ENCODE measurements at places on chromosomes 16 and 17.

DNA sequence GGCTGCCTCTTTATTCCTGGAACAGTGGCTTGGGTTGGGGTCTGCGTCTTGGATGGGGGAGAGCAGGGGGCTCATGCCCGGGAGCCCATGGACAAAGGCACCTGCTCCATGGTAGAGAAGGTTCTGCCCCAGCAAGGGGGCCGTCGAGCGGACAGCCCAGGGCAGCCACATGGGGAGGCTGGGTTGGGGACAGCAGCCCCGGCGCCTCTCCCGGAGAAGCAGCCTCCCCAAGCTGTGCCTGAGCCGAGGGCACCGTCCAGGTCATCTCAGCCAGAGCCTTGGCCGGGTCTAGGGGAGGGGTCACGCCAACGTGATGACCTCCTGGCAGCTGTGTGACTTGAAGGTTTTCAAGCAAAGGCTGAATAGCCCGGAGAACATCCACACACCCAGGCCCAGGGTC lies 32.9 kb upstream of the GNG13 start:
- no peak for DNase-seq

DNA sequence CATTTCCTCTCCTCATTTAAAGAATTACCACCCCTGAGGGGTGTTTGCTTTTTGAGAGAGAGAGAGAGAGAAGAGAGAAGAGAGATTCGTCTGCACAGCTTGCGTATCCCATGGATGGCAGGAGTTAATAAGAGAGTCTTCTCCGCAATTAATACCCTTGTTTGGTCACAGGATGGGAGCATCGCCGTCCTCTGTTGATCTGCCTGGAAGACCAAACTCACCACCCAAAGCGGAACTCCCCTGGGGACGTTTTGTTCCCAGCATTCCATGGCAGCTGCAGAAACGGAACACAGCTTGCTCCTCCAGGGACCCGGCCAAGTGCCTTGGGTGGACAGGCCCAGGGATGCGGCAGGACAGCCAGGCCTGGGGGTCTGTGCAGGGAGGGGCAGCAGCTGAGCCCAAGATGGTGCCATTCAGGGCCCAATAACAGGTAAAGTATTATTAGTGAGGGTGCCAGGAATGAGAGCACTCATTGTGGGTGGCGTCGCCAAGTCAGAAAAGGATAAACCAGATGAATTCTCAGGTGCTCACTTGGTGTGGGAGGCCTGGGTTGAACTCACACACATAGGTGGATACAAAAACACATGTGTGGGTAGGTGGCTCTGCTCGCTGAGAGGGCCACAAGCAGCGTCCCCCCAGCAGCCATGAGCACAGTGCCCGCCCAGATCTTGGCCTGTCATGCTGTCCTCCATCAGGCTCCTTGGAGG lies 83.1 kb downstream of the NT5M start:
- no peak for DNase-seq

- DNase-seq, result no peak
Observed at GRCh38 chr16:57683636-57684545, 10.7 kb upstream of the DRC7 start.

- DNase-seq, result no peak
Observed at GRCh38 chr16:83470416-83470815, 337.4 kb upstream of the HSBP1 start.

DNA sequence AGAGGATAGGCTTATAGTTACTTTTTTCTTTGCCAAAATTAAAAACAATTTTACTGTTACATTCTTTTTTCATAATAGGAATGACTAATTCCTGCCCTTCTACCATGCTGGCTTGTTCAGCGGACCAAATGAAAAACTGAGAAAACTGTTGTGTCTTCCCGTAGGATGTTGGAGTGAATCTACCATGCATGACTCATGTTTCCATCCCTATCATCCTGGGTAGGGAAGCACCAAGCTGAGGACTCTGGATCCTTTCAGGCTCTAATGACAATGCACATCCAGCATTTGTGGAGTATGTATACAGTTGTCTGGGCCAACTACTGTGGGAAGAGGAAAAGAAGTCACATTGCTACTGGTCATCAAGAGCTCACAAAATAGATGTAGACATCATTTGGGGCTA lies 41.1 kb upstream of the DHX8 start:
- no peak for DNase-seq

GRCh38 chr17:75364078-75364477 lies 41.4 kb downstream of the GRB2 start:
- no peak for DNase-seq

DNA sequence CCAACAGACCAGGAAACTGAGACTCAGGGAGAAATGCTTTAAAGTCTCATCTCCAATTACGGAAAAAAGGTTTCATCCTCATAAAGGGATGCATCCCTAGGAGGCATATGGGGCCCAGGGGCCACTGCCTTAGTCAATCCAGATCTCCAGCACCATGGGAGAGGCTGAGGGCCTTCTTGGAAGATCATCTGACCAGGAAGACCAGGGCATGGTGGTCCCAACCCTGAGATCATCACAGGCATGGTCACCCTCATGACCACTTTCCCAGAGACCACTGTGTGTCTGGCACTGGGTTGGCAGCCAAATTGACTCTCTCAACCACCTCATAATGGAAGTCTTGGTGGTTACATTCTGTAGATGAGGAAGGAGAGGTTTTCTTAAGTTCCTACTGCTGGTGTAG lies 23.4 kb upstream of the CES5A start:
- no peak for DNase-seq

- DNase-seq, result no peak
Observed at GRCh38 chr16:6977916-6978315, 354.7 kb upstream of the RBFOX1 start.

DNA sequence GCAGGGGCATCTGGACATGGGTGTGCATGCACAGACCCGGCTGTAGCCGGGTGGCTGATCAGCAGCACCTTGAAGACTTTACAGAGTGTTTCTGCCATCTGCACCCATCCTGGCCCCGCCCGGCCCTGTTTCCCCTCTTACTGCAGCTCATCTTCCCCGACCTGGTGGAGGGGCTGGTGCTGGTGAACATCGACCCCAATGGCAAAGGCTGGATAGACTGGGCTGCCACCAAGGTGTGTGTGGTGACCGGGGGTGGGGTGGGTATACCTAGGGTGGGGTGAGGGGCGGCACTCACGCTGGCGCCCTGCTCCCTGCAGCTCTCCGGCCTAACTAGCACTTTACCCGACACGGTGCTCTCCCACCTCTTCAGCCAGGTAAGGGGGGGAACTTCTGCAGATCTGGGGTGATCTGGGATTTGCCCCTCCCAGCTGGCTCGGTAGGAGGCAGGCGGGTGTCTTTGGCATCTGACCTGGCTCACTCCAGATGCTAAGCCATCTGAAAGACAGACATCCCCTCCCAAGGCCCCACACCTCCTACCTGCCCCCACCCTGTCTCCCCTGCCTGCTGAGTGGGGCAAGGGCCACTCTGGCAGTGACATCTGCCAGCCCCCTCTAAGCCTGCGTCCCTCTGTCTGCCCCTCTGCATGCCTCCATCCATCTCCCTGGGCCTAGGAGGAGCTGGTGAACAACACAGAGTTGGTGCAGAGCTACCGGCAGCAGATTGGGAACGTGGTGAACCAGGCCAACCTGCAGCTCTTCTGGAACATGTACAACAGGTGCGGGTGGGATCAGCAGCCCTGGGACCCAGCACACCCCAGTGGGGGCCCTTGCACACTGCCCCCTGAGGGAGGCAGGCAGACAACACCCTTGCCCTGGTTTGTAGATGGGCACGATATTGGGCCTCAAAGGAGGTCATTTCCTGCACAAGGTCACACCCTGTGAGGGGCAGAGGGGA lies 6.6 kb downstream of the NDRG4 start:
- DNase-seq, result no peak

GRCh38 chr16:55056585-55057401 lies 126.1 kb downstream of the IRX5 start:
- DNase-seq, result no peak

All from NCI-H2081 (cell line).